ENCODE measurements at places on chromosomes 2 and 18. TPM values are rescaled to one million over a fixed set of nuclear protein-coding genes. Genes with fewer than 3 reads are reported as not detected.

Gene CRACDL
- 0.72 TPM for total RNA-seq

- H3K27me3 ChIP-seq: no peaks in the 10 kb centered on the region
- H3K36me3 ChIP-seq: peaks cover 55% of the 10 kb centered on the region
- H3K27ac ChIP-seq: peak overlapping the region; percentile 56
- no peak overlapping the region for H3K4me3 ChIP-seq
- DNase-seq: no peak
- peaks cover 8% of the 10 kb centered on the region for H3K4me1 ChIP-seq
Observed at GRCh38 chr2:17652681-17653394, 100.8 kb downstream of the SMC6 start.

DNA sequence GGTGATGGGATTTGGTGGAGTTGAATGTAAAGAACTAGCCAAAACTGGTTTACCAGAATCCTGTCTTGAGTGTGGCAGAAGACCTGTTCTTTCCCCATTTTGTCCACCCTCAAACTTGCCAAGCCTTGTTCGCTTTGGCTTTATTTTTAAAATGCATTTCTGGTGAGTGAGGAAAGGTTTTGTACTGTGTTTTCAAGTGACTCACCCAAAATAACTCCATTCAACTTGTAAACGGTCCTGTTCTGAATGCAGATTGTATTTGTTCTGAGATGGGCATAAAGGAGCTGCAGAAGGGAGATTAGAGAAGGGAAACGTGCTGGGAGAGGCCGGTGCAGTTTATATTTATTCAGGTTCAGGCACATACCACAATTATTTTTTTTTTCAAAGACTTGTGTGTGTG is 5.3 kb upstream of the ITPRID2 start:
- H3K4me1 ChIP-seq: peaks cover 7% of the 10 kb centered on the region
- no peaks in the 10 kb centered on the region for H3K36me3 ChIP-seq
- DNase-seq: no peak
- no peak overlapping the region for H3K27ac ChIP-seq
- no peak overlapping the region for H3K4me3 ChIP-seq

GRCh38 chr18:63236921-63237846 is 82.4 kb downstream of the BCL2 start:
- H3K36me3 ChIP-seq: no peaks in the 10 kb centered on the region
- H3K4me3 ChIP-seq: no peak overlapping the region
- no peaks in the 10 kb centered on the region for H3K27me3 ChIP-seq
- DNase-seq: peak; percentile 23

Gene METTL4
- total RNA-seq: 14.7 TPM

DNA sequence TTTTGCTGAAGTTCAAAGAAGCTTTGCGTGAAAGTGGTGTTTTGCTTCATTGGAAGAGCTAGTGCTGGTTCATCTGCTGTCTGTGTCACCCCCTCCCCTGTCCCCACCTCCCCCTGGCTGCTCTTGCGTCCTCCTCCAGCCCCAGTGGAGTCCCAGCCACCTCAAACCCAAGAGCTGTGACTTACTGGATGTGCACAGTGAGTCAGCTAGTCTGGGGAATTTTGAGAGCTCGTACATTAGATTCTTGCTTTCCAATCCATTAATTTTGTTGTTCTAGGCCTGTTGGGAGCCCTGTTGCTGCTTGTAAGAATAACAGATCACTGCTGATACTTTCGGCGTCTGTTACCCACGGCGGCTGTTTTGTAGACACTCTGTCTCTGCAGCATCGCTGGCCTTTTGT is 412.1 kb downstream of the TSN start:
- H3K4me3 ChIP-seq: no peak overlapping the region
- H3K27me3 ChIP-seq: no peaks in the 10 kb centered on the region
- no peaks in the 10 kb centered on the region for H3K4me1 ChIP-seq

Data from WTC11 (cell line).